A549 treated with GW870086 at 1 μM for 4 hours (cell line): ENCODE measurements at places on chromosomes 12 and 14. TPM values are rescaled to one million over a fixed set of nuclear protein-coding genes. Genes with fewer than 3 reads are reported as not detected.

The ESPL1 gene
- total RNA-seq, result 14.8 to 21.4 TPM (median 18.5 TPM) in 5 replicates

The YBX3 gene
- 239 to 276 TPM (median 268 TPM) in 5 replicates for total RNA-seq

The ADAM21 gene
- total RNA-seq, result 0.05 to 0.06 TPM (median 0.05 TPM) in 3 of 5 replicates, not detected in the others

The MOAP1 gene
- 11.2 to 14.9 TPM (median 13.7 TPM) in 5 replicates for total RNA-seq

The PHC1 gene
- 6.9 to 12.3 TPM (median 9.3 TPM) in 5 replicates for total RNA-seq

The LYZ gene
- total RNA-seq, result 0.09 to 3.0 TPM (median 0.45 TPM) in 3 of 5 replicates, not detected in the others
